ENCODE measurements at places on chromosomes 7 and 10. TPM values are rescaled to one million over a fixed set of nuclear protein-coding genes. Genes with fewer than 3 reads are reported as not detected.
A peak's percentile ranks its signal among the peaks of the same experiment; 100 is the strongest.

STN1 gene
- 5.8 TPM for total RNA-seq

NPSR1 gene
- not detected for total RNA-seq

ANKRD30A gene
- total RNA-seq, result not detected

GRCh38 chr10:3231951-3232730 is 59.6 kb upstream of the PITRM1 start:
- no peak for DNase-seq

DNA sequence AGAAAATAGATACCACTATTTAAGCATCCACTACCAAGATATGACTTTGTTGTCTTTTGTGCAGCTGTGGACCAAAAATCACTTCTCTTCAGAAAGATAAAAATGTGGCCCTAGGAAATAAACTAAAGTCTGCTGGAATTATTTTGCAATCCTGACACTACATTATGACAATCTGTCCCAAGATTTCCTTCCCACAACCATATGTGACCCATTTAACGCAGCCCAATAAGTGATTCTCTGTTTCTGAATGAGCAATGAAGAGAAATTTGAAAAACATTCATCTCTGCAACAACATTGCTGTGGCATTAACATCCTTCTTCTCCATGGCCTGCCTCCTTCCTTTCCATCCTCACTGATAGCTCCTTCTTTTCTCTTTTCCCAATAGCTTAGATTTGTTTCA is 212.0 kb downstream of the TSPAN12 start:
- DNase-seq, result no peak

DNA sequence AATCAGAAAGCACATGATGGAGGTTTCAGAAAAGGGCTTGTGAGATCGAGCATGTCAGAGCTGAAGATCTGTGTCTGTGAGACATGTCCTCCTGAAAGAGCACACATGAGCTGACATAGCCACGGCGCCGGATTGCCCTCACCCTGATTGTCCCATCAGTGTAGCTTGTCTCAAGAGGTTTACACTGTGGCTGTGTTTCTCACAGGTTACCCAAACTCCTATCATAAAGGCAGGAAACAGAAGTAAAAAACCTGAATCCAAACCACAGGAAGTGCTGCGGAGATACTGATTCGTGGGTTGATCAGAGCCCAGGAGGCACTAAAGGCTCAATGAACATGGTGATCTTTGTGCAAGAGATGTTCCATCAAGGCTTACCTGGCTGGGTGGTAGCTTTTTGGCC is 3.9 kb upstream of the ATP6V0E2 start:
- DNase-seq, result peak; percentile 15
